ENCODE measurements at places on chromosomes 1 and 21. TPM values are rescaled to one million over a fixed set of nuclear protein-coding genes. Genes with fewer than 3 reads are reported as not detected.

Gene SPRR2F
- not detected for total RNA-seq

Gene S100A3
- total RNA-seq = 1.3 TPM

Gene SERINC2
- total RNA-seq = 4.8 TPM

Gene CELA3B
- total RNA-seq = not detected

Gene PRR9
- not detected for total RNA-seq

Gene ACTN2
- 0.09 TPM for total RNA-seq

Gene SDC3
- 55.3 TPM for total RNA-seq

Gene UMODL1
- total RNA-seq = not detected

Gene ATP1A2
- total RNA-seq = not detected

Gene USH2A
- total RNA-seq = not detected

Gene NTMT2
- total RNA-seq = not detected

Gene ERO1B
- total RNA-seq = 4.4 TPM

All from dermis blood vessel endothelial cell (primary cell).